Spinal cord (tissue), 10 donors: ENCODE measurements at places on chromosomes 7 and 10. TPM values are rescaled to one million over a fixed set of nuclear protein-coding genes. Genes with fewer than 3 reads are reported as not detected.

DNA sequence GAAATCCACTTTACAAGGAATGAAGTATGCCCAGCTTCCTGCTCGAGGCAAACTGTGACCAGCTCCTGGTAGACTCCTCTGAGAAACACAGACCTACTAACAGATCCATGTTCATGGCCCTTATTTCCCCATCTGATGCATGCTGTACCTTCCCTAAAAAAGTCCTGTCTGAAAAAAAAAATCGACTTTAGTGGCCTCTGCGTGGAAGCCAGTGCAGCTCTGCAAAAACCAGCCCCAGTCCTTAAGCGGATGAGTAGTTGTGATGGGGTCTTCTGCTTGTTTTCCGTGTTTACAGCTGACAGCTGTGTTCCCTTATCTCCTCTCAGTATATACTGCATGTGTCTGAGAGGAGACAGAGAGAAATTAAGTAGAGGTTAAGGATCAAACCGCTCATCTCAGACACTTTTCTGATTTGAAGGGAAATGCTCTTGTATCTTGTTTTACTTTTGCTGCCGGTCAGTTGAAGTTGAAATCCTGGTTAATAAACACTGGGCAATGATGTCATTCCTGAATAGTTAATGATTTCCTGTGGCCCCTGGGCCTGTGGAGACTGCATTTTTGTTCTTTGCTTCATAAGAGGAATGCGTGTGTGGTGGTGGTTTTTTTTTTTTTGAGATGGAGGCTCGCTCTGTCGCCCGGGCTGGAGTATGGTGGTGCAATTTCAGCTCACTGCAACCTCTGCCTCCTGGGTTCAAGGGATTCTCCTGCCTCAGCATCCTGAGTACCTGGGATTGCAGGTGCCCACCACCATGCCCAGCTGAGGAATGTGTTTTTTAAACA is 67.6 kb downstream of the DOCK1 start:
- H3K4me3 ChIP-seq, result no peak overlapping the region
- H3K27me3 ChIP-seq, result no peaks in the 10 kb centered on the region
- no peak overlapping the region for H3K27ac ChIP-seq

GRCh38 chr10:98403812-98404504 is 11.0 kb downstream of the PYROXD2 start:
- no peaks in the 10 kb centered on the region for H3K27me3 ChIP-seq
- no peak overlapping the region for H3K27ac ChIP-seq
- H3K4me3 ChIP-seq, result no peak overlapping the region

MAP3K8 gene
- 8.1 TPM for polyA plus RNA-seq

DNA sequence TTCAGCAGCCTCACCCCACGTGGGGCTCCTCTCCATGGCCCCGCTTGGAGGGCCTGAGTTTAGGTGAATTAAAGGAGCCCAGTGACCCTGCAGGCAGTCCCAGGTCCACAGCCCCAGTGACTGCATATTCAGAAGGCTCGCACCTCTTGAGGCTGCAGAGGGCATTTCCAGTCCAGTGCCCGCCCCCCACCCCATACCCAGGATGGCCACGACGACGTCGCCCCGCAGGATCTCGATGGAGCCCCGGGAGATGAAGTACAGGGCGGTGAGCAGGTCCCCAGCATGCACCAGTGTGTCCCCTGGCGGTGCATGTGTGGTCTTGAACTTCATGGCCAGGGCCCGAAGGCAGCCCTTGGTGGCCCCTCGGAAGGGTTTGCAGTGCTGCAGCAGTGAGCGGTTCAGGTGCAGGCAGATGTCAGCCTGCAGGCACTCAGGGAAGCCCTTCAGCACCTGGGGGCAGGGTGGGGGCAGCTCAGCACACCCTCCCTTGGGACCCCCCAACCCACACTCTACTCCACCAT is 28.1 kb downstream of the KCNH2 start:
- no peaks in the 10 kb centered on the region for H3K27me3 ChIP-seq
- no peak for DNase-seq
- no peak overlapping the region for H3K4me3 ChIP-seq

GRCh38 chr7:101687791-101688182 is 58.7 kb upstream of the MYL10 start:
- no peak overlapping the region for H3K27ac ChIP-seq
- H3K4me1 ChIP-seq, result peaks cover 21% of the 10 kb centered on the region
- no peaks in the 10 kb centered on the region for H3K27me3 ChIP-seq
- DNase-seq, result no peak
- H3K4me3 ChIP-seq, result no peak overlapping the region

ABCB1 gene
- polyA plus RNA-seq, result 15.4 TPM

DNA sequence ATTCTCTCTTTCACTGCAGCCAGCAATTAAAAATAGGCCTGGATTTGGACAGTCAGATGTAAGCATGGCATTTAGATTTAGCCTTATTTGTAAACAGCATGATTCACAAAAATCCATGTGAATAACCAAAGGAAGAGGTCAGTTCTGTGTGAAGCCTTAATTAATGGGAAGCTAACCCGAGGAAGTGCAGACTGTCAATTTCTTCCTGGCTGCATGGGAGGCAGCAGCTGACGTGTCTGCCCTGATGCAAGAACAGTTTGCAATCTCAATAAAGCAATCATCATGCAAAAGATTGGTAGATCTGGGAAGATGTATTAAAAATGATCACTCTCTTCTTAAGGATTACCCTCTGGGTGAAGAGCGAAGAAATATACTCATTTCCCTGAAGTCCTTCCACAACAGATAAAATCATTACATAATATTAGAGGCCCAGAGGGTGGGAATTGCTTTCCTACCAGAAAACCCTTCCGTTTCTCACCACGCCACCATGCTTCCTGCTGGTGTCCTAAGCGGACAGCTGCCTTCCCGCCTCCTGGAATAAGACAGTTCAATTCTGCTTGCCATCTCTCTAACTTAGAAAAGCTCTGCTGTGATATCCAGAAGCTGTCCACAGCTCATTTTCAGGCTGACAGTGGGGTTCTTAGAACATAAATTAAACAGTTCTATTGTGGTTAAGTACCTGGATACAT is 526.7 kb upstream of the NRP1 start:
- H3K27me3 ChIP-seq, result no peaks in the 10 kb centered on the region
- no peaks in the 10 kb centered on the region for H3K4me1 ChIP-seq
- H3K36me3 ChIP-seq, result no peaks in the 10 kb centered on the region

DNA sequence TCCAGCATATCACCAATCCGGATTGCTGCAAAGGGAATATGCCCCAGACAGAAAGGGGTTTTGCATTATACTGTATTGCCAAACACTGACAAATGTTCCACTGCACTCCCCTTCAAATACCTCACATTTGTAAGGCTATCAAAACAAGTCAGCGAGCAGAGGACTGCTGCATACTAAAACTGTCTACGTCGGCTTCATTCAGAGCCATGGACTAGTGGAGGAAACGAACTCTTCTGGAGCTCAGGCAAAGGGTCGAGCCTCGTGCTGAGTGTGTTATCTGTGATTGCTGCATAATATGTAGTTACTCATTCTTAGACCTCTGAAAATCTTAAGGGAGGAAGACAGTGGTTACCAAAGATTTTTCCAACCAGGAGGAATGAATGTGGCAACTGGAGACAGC is 200.2 kb downstream of the DYNC1I1 start:
- no peak for DNase-seq
- no peaks in the 10 kb centered on the region for H3K4me1 ChIP-seq
- H3K36me3 ChIP-seq, result no peaks in the 10 kb centered on the region
- H3K27ac ChIP-seq, result no peak overlapping the region

GRCh38 chr10:44981172-44982113 is 2.8 kb upstream of the DEPP1 start:
- no peak overlapping the region for H3K4me3 ChIP-seq
- no peak for DNase-seq
- no peaks in the 10 kb centered on the region for H3K27me3 ChIP-seq
- peak overlapping the region; percentile 71 for H3K27ac ChIP-seq
- H3K4me1 ChIP-seq, result peaks cover 75% of the 10 kb centered on the region
- peaks cover 67% of the 10 kb centered on the region for H3K36me3 ChIP-seq

- no peak overlapping the region for H3K27ac ChIP-seq
- H3K4me1 ChIP-seq, result peaks cover 3% of the 10 kb centered on the region
- no peaks in the 10 kb centered on the region for H3K36me3 ChIP-seq
- H3K27me3 ChIP-seq, result no peaks in the 10 kb centered on the region
- no peak overlapping the region for H3K4me3 ChIP-seq
Observed at GRCh38 chr7:54326592-54327167, 215.5 kb upstream of the VSTM2A start.

GRCh38 chr7:74354009-74354408 is 64.8 kb downstream of the CLIP2 start:
- H3K4me3 ChIP-seq, result no peak overlapping the region
- no peak for DNase-seq
- H3K4me1 ChIP-seq, result no peaks in the 10 kb centered on the region

GRCh38 chr7:452791-453455 is 66.7 kb downstream of the PDGFA start:
- no peak overlapping the region for H3K27ac ChIP-seq
- H3K4me3 ChIP-seq, result no peak overlapping the region
- no peaks in the 10 kb centered on the region for H3K36me3 ChIP-seq
- peaks cover 26% of the 10 kb centered on the region for H3K27me3 ChIP-seq
- H3K4me1 ChIP-seq, result peaks cover 39% of the 10 kb centered on the region

SEMA3C gene
- polyA plus RNA-seq, result 61.5 TPM

GRCh38 chr10:71971769-71972555 is 7.8 kb downstream of the CHST3 start:
- no peak for DNase-seq
- H3K27ac ChIP-seq, result peak overlapping the region; percentile 86
- peaks cover 95% of the 10 kb centered on the region for H3K4me1 ChIP-seq
- H3K27me3 ChIP-seq, result no peaks in the 10 kb centered on the region
